ENCODE measurements at places on chromosomes 5 and 9.

GRCh38 chr5:152864447-152864846 is 459.4 kb upstream of the NMUR2 start:
- no peak for DNase-seq

- no peak for DNase-seq
Observed at GRCh38 chr5:55523293-55523692, 11.5 kb downstream of the PLPP1 start.

DNA sequence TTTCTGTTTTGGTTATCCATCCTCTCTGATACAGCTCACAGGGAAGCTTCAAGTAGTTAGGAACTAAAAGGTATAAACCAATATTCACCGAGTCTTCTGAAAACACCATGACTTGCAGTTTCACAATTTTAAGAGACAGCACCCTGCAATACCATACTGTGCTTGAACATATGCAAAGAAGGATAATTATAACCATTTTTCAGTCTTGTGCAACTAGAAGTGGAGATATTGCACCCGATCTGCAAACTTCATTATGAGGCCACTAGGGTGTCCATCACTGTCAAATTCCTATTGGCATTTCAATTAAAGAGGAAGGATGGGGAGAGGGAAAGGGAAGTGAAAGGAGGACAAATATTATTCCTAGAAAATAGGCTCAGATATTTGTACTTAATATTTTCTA is 32.4 kb upstream of the CEP120 start:
- no peak for DNase-seq

DNA sequence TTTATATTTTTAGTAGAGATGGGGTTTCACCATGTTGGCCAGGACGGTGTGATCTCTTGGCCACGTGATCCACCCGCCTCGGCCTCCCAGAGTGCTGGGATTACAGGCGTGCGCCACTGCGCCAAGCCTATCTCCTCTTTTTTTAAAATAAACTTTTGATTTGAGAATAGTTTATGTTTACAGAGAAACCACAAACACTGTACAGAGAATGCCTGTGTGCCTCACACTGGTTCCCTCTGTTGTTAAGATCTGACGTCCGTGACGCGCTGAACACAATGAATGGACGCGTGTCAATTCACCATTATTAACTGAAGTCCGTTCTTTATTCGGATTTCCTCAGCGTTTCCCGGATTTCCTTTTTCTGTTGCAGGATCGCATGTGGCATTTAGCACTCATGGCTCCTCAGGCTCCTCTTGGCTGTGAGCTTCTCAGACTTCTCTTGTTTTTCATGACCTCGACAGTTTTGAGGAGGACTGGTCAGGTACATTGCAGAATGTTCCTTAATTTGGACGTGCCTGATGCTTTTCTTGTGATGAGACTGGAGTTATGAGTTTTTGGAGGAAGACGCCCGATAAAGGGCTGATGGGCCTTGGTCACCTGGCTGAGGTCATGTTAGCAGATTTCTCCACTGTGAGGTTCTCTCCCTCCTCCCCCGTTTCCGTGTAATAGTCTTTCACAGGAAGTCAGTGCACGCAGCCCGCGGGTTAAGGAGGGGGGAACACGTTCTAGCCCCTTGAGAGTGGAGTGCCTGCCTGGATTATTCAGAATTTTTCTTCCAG is 69.6 kb downstream of the ANKRD33B start:
- DNase-seq = peak; percentile 55

DNA sequence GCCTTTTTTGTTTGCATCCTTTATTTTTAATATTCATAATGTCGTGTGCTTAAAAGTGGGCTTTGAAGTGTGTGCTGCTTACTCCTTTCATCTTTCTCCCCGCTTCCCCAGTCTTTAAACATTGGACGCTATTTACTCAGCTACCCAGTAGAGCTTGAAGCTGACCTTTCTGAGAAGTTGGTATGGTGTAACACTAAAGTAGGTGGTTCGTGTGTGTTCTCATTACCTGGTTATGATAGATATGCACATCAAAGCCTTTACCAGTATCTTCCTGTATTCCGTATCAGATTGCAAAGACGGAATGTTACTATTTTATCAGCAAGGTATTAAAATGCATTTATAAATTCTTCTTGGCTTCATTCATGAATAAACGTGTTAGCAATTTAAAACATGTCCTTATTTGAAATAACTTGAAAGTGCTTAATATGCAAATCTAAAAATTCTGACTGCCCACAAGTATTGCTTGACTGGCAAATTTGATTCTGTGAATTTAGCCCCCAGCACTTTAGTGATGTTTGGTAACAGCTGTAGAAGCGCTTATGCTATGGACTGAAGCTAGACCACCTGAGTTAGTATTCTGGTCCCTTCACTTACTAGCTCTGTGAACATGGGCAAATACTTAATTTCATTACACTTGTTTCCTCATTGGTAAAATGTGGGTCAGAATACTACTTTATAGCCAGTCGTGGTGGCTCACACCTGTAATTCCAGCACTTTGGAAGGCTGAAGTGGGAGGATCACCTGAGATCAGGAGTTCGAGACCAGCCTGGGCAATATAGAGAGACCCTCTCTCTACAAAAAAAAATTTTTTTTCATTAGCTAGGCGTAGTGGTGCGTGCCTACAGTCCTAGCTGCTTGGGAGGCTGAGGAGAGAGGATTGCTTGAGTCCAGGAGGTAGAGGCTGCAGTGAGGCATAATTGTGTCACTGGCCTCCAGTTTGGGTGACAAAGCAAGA is 1.7 kb downstream of the RRAGA start:
- DNase-seq = no peak

- no peak for DNase-seq
Observed at GRCh38 chr9:101054657-101055056, 26.1 kb downstream of the PLPPR1 start.

DNA sequence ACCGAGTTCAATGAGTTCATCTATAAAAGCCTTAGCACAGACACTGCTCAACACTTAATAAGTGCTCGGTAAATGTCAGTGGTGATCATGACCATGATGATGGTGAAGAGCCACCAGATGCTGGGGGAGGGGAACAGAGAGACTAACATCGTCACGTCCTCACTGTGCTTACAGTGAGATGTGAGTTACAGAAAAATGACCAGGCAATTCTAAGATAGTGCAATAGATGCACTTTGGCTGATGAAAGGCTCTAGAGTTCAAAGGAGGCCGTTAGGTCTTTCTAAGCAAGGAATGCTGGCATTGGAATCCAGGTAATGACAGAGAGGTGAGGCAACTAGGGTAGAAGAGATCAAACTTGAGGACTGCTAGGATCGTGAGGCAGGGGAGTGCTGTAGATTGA is 36.7 kb downstream of the ARL15 start:
- no peak for DNase-seq

GRCh38 chr5:54037205-54037604 is 273.2 kb downstream of the ARL15 start:
- no peak for DNase-seq

DNA sequence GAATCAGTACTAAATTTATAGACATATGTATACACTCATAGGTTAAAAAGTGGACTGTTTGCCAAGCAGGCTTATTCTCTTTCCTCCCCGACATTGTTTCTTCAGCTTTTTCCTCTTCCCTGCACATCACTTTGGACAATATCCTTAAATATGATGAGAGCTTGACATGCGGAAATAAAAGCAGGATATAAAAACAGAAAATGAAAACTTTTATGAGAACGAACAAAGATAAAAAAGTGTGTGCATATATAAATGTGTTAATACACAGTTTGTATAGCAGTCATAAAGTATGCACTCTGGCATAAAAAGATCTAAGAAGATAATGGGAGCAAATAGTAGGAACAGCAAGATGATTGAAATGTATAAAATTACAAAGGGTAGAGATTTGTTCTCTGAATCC is 86.4 kb upstream of the IFNE start:
- DNase-seq = no peak

GRCh38 chr5:172502969-172503368 is 48.6 kb upstream of the SH3PXD2B start:
- no peak for DNase-seq

- no peak for DNase-seq
Observed at GRCh38 chr9:99660191-99660636, 161.5 kb upstream of the NR4A3 start.

DNA sequence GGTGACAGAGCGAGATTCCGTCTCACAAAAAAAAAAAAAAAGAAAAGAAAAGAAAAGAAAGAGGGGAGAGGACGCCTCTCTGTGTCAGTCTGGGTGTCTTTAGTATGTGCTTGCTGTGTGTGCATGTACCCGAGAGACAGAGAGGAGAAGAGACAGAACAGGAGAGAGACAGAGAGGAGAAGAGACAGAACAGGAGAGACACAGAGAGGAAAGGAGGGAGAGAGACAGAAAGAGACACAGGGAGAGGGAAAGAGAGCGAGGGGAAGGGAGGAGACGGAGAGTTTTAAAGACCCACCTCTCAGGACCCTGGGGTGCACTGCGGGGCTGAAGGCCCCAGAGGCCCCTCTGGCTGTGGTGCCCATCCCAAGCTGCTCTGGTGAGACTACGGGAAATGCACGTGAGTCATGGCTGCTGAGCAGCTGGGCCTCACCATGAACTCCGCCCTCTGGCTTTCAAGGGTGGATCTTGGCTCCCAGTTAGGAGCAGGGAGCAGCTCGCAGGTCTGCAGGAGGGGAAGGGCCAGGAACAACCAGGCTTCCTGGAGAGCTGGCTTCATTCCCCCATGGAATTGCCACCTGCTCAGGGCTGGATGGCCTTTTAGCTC is 7.9 kb downstream of the SLC6A3 start:
- DNase-seq = no peak

DNA sequence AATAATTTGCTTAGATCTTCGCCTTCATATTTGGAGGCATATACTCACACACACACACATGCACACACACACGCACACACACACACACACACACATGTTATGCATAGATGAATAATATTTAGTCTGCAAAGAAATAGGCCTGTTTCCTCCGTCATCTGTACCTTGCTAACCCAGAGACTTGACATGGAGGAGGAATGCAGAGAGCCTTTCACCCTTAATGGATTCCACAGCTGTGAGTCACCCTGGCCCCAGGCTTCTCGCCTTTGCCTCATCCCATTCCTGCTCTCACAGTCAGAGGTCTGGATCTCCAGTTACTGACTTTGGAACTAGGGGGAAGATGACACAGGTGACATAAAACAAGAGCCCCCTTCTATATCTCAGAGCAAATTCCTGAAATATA is 29.7 kb downstream of the ZNF462 start:
- DNase-seq = no peak

DNA sequence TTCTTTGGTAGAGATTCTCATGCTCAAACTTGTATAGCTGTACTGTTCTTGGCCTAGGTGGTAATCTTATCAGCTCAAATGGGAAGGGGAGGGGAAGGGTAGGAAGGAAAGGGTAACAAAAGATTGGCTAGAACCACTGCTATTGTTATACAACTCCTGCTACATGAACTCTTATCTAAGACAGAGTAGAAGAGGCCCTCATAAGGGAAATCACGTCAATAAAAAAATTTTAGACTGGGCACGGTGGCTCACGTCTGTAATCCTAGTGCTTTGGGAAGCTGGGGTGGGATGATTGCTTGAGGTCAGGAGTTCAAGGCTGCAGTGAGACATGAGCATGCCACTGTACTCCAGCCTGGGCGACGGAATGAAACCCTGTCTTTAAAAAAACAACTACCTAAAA is 15.9 kb downstream of the STOM start:
- DNase-seq = no peak

GRCh38 chr5:157971571-157972216 is 112.7 kb upstream of the CLINT1 start:
- no peak for DNase-seq

DNA sequence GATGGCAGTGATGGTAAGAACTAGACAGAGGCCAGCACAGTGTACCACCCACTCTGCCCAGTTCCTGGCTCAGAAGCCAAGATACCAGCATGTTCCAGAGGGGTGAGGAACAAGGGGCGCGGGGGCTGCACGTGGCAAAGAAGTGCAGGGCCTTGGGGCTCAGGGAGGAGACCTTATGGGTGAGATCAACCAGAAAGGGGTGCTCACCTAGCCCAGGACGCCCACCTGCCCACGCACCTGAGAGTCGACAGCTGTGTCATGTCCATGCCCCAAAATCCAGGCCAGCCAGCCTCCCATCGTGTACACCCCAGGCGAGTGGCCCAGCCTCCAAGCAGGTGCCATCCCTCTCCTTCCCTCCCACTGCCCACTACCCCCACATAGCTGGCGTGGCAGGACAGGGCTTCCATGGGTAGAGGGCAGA is 34.9 kb downstream of the BICD2 start:
- no peak for DNase-seq

GRCh38 chr5:10384483-10384882 is 31.0 kb downstream of the MARCHF6 start:
- no peak for DNase-seq

DNA sequence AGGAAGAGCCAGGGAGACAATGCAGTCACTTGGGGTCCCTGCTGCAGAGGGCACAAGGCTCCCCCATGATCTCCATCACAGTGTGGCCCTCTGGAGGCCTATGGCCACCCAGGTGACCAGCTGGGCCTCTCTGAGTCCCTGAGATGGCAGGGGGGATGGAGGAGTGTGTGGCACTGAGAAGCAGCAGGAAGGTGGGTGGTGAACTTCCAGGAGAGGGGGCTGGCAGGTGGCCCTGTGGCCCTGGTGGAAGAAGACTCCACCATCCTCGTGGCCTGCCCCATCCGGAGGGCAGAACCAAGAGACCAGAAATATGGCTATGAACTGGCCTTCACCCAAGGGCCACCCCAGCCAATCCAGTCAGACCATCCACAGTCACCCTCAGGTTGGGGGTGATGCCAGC is 31.7 kb upstream of the AFAP1L1 start:
- DNase-seq = no peak

DNA sequence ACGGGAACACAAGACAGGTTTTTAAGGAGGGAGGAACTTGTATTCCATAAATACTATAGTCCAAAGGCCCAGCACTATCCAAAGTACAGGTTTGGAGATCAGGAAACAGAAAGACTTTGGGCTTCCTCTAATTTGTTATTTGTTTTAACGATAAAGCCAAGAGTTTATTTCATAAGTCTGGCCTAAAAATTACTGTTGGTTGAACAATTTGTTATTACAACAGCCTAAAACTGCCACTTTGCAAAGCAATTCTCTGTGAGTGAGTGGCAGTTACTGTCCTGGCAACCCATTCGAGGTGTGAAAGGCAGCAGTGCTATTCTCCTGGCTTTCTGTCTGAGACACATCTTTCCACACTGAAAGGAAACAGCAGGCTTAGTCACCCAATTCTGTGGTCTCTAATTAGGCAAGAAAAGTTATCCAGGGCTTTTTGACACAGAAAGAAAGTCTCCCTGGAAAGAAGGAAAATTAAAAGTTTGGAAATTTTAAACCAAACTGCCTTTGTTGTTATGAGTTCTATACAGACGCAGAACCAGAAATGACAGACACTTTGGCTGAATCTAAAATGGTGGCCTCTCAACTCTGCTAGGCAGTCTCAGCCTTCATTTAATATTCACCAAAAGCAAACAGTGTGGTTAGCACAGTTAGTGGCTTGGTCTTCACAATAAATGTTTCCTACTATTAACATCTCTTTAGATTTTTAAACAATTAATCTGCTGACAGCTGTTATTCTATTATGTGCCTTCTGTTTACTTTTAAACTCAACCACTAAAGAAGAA is 33.9 kb downstream of the PSMB7 start:
- no peak for DNase-seq

DNA sequence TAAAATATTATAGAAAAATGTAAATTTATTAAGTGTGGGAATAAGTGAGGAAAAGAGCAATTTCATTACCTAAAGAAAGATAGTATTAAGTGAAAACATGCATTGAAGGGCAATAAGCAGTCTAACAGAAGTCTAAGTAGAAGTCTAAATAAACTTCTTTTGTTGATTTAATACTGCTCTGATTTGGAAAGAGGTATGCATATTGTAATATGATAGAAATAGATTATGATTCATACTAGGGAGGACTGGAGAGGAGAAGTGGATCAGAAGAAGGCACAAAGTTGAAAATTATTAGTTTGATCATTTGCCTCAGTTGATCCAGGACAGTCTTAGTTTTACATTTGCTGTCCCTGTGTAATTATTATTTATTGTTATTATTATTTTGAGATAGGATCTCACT is 6.6 kb upstream of the ERBIN start:
- DNase-seq = no peak
